Mesenchymal stem cell (in vitro differentiated cells and primary cell): ENCODE measurements at places on chromosomes 2 and 18.

DNA sequence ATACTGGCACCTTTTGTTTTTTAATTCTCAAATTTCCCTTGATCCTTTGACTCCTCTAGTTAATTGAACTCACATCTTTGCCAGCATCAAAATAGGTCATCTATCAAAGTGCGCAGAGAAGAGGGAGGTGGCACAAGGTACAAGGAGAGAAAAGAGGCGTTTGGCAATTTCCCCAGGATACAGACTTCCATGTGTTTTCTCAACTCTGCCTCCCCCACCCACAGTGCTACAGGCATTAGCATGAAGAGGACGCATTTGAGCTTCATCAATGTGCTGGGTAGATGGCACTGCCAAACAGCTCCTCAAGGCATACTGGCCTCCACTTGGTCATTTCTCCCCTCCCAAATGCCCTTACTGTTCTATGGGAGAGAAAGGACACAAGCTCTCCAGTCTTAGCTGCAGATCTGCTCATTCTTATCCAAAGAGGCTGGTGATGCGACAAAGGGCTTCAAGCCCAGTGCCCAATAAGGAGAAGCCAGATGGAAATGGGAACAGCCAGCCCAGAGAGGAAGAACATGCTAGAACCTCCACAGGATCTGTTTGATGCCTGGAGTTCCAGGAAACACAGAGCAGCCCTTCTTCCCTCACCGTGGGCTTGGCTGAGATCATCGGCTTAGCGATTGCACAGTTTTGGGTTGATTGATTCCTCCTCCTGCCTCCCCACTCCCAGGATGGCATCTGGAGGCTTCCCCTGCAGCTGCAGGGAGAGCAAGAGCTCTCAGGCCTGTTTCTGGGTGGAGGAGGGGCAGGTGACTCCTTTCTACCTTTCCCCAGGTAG, 144.7 kb upstream of the SMAD2 start:
- H3K27ac ChIP-seq, result no peak overlapping the region
- DNase-seq, result no peak
- no peaks in the 10 kb centered on the region for H3K36me3 ChIP-seq
- no peak overlapping the region for H3K4me3 ChIP-seq
- H3K4me1 ChIP-seq, result no peaks in the 10 kb centered on the region

- H3K27ac ChIP-seq, result no peak overlapping the region
- no peak overlapping the region for H3K4me3 ChIP-seq
- no peaks in the 10 kb centered on the region for H3K27me3 ChIP-seq
These were observed 52.7 kb upstream of the SLC14A1 start for GRCh38 chr18:45671321-45671720.

DNA sequence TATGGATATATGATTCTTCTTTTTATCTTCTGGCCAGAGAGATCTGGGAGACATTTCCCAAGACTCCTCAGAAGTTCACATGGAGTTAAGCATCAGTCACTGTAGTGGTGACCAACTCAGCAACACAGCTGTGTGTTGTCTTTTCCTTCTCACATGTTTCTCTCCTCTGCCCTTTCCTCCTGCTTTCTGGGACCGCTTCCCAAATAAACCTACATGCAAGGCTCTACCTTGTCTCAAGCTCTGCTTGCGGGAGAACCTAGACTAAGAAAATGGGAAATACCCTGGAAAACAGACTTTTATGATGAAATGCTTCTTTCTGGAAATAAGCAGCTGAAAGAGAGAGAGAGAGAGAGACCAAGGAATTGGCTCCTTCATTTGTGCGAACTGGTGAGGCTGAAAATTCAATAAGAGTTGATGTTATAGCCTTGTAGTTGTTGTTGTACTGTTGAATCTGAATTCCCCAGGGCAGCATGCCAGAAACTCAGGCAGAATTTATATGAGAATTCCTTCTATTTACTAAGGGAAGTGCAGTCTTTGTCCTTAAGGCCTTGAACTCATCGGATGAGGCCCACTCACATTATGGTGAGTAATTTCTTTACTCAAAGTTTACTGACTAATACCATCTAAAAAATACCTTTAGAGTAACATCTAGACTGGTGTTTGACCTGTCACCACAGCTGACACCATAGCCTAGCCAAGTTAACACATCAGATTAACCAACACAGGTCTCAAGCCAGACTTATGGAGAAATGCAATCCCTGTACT, 22.7 kb upstream of the DSC1 start:
- H3K4me1 ChIP-seq, result no peaks in the 10 kb centered on the region
- H3K27me3 ChIP-seq, result no peaks in the 10 kb centered on the region
- no peak overlapping the region for H3K4me3 ChIP-seq
- no peaks in the 10 kb centered on the region for H3K36me3 ChIP-seq

GRCh38 chr2:37920570-37920969, 4.5 kb upstream of the RMDN2 start:
- no peaks in the 10 kb centered on the region for H3K27me3 ChIP-seq
- H3K4me3 ChIP-seq, result no peak overlapping the region
- peak; percentile 73 for DNase-seq
- peaks cover 7% of the 10 kb centered on the region for H3K4me1 ChIP-seq
- no peaks in the 10 kb centered on the region for H3K36me3 ChIP-seq

DNA sequence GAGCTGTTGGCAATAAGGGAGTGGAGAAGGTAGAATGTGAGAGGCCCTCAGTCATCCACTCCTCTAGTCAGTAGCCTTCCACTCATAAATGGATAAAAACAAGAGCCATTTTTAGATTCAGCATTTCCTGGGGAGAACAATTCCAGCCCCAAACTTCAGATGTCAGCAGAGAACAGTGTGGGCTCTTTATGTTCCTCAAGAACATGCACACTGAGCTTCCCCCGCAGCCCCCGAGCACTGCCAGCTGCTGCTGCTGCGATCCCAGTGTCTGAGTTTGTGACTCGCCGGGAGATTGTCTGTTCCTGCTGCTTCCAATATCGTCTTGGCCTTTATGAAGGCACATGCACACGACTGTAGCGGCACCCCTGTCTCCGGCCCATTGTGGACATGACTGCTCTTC, 143.7 kb upstream of the CTNNA2 start:
- H3K27ac ChIP-seq, result no peak overlapping the region
- DNase-seq, result no peak
- no peaks in the 10 kb centered on the region for H3K4me1 ChIP-seq
- no peaks in the 10 kb centered on the region for H3K36me3 ChIP-seq

GRCh38 chr2:40220177-40220925, 231.5 kb downstream of the SLC8A1 start:
- no peaks in the 10 kb centered on the region for H3K36me3 ChIP-seq
- H3K27ac ChIP-seq, result no peak overlapping the region
- DNase-seq, result peak; percentile 60
- H3K27me3 ChIP-seq, result no peaks in the 10 kb centered on the region
- peaks cover 4% of the 10 kb centered on the region for H3K4me1 ChIP-seq
- no peak overlapping the region for H3K4me3 ChIP-seq

- H3K27ac ChIP-seq, result no peak overlapping the region
- DNase-seq, result no peak
- no peaks in the 10 kb centered on the region for H3K36me3 ChIP-seq
- H3K4me1 ChIP-seq, result peaks cover 2% of the 10 kb centered on the region
- H3K4me3 ChIP-seq, result no peak overlapping the region
These were observed 271.2 kb downstream of the LPIN1 start for GRCh38 chr2:12017499-12018157.

DNA sequence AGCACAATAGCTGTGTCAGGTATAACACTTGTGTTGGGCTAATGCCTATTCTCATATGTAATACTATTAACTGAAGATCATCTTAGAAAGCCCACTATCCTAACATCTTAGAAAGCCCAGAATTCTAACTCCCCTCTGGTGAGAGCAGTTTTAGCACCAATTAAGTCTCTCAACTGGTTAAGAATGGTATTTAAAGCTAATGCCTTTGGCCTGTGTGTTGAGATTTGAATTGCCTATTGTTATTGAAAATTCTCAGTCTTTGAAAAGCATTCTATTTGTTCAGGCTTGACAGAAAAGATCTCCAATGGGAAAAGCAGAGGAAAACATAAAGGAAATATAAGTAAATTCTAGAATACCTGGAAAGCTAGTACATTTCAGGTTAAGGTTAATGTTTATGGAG, 352.5 kb downstream of the ARHGAP15 start:
- H3K27me3 ChIP-seq, result no peaks in the 10 kb centered on the region
- no peak for DNase-seq
- no peaks in the 10 kb centered on the region for H3K4me1 ChIP-seq
- no peak overlapping the region for H3K4me3 ChIP-seq
- no peaks in the 10 kb centered on the region for H3K36me3 ChIP-seq
